ENCODE measurements at places on chromosomes 2 and 18.

DNA sequence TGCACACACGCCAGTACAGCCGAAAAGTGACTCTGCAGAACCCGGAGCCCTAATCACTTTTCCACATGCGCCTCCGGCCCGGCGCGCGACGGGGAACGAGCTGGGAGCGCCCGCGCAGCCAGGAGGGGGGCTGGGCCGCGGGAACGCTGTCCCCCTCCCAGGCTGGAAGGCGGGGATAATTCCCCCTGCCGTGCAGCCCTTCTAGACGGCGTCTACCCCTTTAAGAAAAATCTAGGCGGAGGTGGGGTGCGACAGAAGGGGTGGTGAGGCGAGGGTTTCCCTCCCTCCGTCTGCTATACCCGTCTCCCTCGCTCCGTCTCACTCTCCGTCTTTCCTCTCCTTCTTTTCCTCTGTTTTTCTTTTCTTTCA is 2.4 kb downstream of the CYP26B1 start:
- H3K27ac ChIP-seq = no peak overlapping the region
- DNase-seq = peak; percentile 59
- peaks cover 3% of the 10 kb centered on the region for H3K4me1 ChIP-seq
- H3K27me3 ChIP-seq = no peaks in the 10 kb centered on the region
- H3K4me3 ChIP-seq = peak overlapping the region; percentile 56

GRCh38 chr2:54568876-54569321 is 112.8 kb downstream of the SPTBN1 start:
- DNase-seq = no peak
- no peak overlapping the region for H3K4me3 ChIP-seq
- H3K36me3 ChIP-seq = no peaks in the 10 kb centered on the region
- peaks cover 23% of the 10 kb centered on the region for H3K4me1 ChIP-seq
- no peaks in the 10 kb centered on the region for H3K27me3 ChIP-seq

DNA sequence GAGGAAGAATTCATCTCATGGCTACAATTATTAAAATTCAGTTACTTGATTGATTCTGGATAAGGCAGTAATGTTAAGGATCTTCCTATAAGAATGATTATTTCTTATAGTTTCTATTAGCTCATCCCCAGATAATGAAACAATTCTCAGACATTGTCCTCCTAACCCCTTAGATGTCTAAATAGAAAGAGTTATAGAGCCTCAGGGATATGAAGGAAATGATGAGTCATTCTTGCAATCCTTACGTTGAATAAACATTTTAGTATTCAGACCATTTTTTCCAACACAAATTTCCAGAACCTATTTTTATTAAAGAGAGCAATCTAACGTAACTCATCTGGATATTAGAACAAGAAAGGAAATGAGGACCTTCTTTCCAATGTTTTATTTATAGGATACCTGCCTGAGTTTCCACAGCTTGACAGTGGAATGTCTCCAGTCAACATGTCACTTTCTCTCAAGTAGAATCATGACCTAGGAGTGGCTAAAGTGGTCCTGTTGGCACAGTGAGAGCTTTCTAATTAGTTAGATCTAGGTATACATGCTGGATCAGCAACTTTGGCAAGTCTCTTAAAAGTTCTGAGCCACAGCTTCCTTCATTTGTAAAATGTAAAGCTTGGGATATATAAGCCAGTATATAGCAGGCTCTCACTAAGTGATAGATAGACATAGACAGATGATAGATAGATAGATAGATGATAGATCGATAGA is 88.0 kb upstream of the RAB27B start:
- H3K36me3 ChIP-seq = no peaks in the 10 kb centered on the region
- H3K27me3 ChIP-seq = no peaks in the 10 kb centered on the region
- H3K27ac ChIP-seq = no peak overlapping the region
- H3K4me3 ChIP-seq = no peak overlapping the region

- no peaks in the 10 kb centered on the region for H3K36me3 ChIP-seq
- no peak overlapping the region for H3K27ac ChIP-seq
- DNase-seq = no peak
- H3K4me3 ChIP-seq = no peak overlapping the region
- peaks cover 24% of the 10 kb centered on the region for H3K4me1 ChIP-seq
Observed at GRCh38 chr2:222745836-222746559, 74.5 kb downstream of the MOGAT1 start.

GRCh38 chr18:63961435-63961980 is 8.4 kb upstream of the SERPINB8 start:
- no peak for DNase-seq
- H3K36me3 ChIP-seq = no peaks in the 10 kb centered on the region
- H3K4me3 ChIP-seq = no peak overlapping the region
- H3K27me3 ChIP-seq = no peaks in the 10 kb centered on the region
- H3K27ac ChIP-seq = no peak overlapping the region

GRCh38 chr2:168976034-168976654 is 55.0 kb downstream of the ABCB11 start:
- no peaks in the 10 kb centered on the region for H3K4me1 ChIP-seq
- H3K4me3 ChIP-seq = no peak overlapping the region
- DNase-seq = peak; percentile 22
- H3K27me3 ChIP-seq = no peaks in the 10 kb centered on the region

DNA sequence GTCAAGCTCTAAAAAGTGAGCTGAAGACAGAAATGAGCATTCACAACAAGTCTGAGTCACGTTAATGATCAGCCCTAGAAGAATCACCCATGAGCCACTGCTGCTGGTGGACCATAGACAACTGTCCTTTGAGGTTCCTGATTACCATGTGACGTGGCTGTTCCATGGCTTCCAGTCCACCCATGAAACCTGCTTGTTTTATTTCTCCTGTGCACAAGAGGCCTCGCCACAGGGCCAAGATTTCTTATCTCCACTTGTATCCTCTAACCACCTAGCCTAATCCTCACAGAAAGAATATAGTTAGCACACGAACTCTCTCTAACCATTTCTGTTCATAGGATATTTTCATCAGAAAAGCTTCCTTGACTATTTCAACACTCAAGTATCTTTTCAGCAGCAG is 242.7 kb downstream of the MREG start:
- H3K27ac ChIP-seq = no peak overlapping the region
- no peak overlapping the region for H3K4me3 ChIP-seq
- no peaks in the 10 kb centered on the region for H3K4me1 ChIP-seq
- no peaks in the 10 kb centered on the region for H3K27me3 ChIP-seq
- no peaks in the 10 kb centered on the region for H3K36me3 ChIP-seq

GRCh38 chr18:80143881-80144280 is 34.8 kb downstream of the ADNP2 start:
- no peak overlapping the region for H3K4me3 ChIP-seq
- no peak overlapping the region for H3K27ac ChIP-seq
- no peaks in the 10 kb centered on the region for H3K4me1 ChIP-seq
- peaks cover 6% of the 10 kb centered on the region for H3K36me3 ChIP-seq

DNA sequence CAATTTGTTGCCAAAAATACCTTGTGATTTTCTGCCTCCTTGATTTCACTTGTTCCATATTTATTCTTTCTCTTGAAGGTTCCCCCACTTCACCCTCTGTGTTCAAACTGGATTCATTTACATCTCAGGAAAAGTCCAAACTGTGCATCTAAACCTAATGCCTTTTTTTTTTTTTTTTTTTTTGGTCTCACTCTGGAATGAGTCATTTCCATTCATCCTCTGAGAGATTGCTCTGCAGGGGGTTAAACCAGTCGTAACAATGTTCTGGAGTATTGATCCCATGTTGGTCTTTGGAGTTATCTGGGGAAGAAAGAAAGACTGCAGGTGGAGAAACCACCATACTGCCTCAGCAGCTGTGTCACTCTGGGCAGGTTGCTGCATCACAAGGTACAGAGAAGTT is 119.7 kb downstream of the TACR1 start:
- H3K36me3 ChIP-seq = no peaks in the 10 kb centered on the region
- no peak for DNase-seq
- no peak overlapping the region for H3K27ac ChIP-seq
- H3K4me1 ChIP-seq = peaks cover 34% of the 10 kb centered on the region
- no peak overlapping the region for H3K4me3 ChIP-seq
- no peaks in the 10 kb centered on the region for H3K27me3 ChIP-seq

DNA sequence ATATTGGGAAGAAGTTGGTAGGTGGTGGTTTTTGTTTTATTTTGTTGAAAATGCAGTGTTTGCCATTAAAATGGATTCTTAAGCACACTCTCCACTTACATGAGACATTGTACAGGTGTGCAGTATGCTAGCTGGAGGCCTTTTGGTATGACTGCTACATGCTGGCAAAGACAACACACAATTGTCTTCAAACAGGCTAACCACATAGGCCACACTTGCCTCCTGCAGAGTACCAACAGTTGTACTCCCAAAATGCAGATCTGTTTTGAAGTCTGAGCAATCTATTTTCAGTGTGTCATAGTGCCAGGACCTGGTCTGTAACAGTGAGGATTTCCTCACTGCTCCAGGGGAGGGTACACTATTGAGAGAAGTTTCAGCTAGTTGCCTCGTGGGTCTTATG is 213.6 kb downstream of the ZRANB3 start:
- no peak for DNase-seq
- H3K4me3 ChIP-seq = no peak overlapping the region
- no peaks in the 10 kb centered on the region for H3K36me3 ChIP-seq
- no peaks in the 10 kb centered on the region for H3K27me3 ChIP-seq

DNA sequence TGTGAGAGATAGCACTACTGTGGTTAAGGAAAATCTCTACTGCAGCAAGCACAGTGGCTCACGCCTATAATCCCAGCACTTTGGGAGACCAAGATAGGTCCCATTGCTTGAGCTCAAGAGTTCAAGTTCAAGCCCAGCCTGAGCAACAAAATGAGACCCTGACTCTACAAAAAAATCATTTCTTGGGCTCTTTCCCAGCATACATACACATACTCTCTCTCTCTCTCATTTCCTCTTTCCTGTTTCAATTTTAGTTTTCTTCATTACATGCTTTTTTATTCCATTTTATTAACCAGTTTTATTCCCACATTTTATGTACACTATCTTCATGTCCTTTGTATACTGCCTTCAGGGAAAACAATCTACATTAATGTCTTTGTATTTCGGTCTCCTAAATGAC is 14.6 kb downstream of the WDR33 start:
- H3K4me1 ChIP-seq = no peaks in the 10 kb centered on the region
- H3K27me3 ChIP-seq = no peaks in the 10 kb centered on the region
- no peak for DNase-seq
- H3K27ac ChIP-seq = no peak overlapping the region
- peaks cover 17% of the 10 kb centered on the region for H3K36me3 ChIP-seq

DNA sequence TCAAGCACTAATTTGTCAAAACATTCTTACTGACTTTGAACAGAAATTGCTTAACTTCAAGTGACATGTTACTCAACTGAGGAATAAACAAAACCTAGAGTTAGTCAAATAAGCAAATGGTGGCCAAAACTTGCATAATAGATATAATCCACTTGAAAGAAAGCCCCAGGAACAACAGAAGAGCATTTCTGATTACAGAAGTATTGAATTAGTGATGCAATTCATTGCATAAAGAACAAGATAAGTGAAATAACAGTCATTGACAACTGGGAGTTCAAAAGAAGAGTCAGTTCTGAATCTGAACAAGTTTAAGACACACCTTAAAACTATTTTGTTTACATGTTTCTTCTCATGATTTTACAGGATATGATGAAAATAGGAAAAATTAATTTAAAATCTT is 30.8 kb downstream of the COBLL1 start:
- no peak for DNase-seq
- H3K4me1 ChIP-seq = peaks cover 15% of the 10 kb centered on the region
- no peak overlapping the region for H3K4me3 ChIP-seq
- no peak overlapping the region for H3K27ac ChIP-seq
- no peaks in the 10 kb centered on the region for H3K27me3 ChIP-seq

DNA sequence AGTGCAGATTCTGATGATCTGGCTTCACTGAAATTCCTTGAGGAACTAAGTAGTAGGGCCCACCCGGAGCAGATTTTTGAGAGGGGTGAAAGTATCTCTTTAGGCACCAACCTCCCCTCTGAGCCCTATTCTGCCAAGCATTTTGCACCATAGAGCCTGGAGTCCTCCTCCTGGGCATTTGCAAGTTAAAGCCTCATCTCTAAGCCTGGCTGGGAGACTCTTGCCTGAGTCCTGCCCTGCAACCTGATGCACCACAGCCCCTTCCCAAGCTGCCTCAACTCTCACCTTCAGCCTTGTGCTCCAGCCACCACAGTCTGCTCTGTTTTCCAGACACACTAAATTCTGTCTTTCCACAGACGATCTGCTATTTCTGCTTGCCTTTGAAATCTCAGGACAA is 79.6 kb upstream of the PKDCC start:
- H3K4me3 ChIP-seq = no peak overlapping the region
- no peaks in the 10 kb centered on the region for H3K36me3 ChIP-seq
- H3K27me3 ChIP-seq = no peaks in the 10 kb centered on the region
- H3K27ac ChIP-seq = no peak overlapping the region
- DNase-seq = no peak

GRCh38 chr2:219698748-219699439 is 71.5 kb downstream of the SLC4A3 start:
- H3K27ac ChIP-seq = no peak overlapping the region
- no peak for DNase-seq
- H3K27me3 ChIP-seq = 0 out of 2 replicates have a peak, but pooled peaks cover 3% of the 10 kb centered on the region
- no peak overlapping the region for H3K4me3 ChIP-seq

DNA sequence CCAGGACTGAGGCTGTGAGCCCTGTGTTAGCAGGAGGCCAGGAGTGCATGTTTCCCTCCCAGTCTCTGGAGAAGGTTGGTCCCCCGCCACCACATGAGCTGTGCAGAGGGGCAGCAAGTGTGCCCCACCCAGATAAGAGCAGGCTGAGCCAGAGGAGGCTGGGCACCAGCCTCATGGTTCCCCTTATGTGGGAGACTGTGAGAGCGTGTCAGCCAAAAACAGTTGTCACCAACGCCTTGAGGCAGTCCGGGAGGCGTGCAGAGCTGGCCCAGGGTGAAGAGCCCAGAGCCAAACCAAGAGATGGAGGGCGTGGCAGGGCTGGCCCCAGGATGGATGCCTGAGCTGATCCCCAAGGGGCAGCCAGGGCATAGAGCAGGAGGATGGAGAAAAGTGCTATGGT is 128.7 kb upstream of the GLI2 start:
- H3K27me3 ChIP-seq = peaks cover 10% of the 10 kb centered on the region
- H3K27ac ChIP-seq = no peak overlapping the region
- H3K4me1 ChIP-seq = no peaks in the 10 kb centered on the region
- H3K4me3 ChIP-seq = no peak overlapping the region
- H3K36me3 ChIP-seq = no peaks in the 10 kb centered on the region

DNA sequence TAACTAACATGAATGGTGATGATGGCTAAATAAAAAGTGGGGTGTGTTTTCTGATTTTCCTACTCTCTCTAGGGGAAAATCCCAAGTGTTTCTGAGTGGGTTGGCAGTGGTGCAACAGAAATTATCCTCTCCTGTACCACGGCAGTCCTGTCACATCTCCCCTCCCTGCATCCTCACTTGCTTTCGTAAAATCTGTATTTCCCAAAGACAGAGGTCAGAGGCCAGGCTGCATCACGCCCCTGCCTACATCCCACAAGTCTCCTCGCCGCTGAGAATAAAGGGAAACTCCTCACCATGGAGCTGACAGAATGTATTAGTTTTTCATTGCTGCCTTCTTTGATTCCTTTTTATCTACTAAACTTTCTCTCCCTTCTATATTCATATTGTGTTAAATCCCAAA is 13.1 kb downstream of the FBLN7 start:
- DNase-seq = no peak
- no peak overlapping the region for H3K27ac ChIP-seq
- H3K4me1 ChIP-seq = peaks cover 4% of the 10 kb centered on the region
- H3K27me3 ChIP-seq = no peaks in the 10 kb centered on the region
- H3K4me3 ChIP-seq = no peak overlapping the region

Data from SJCRH30 (cell line).